ENCODE measurements at places on chromosomes 5 and 9.

DNA sequence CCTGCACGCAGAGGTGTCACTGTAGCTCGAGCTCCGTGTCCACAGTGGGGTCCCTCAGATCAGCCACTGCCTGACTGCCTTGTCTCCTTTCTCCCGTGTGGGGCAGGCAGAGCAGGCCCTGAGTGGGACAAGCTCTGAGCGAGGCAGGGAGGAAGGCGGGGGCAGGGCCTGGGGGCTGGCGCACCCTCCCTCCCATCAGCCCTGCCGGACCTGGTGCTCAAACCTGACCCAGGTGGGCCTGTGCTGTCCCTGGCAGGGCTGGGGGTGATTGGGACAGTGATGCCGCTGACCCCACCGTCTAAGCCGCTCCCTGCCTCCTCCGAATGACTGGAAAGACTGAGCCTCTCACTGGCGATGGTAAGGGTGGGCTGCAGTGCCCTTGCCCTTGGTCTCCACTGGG, 60.9 kb downstream of the KCNT1 start:
- DNase-seq: no peak

- peak; percentile 16 for DNase-seq
Measured at GRCh38 chr9:128643519-128644300, 12.9 kb downstream of the DYNC2I2 start.

DNA sequence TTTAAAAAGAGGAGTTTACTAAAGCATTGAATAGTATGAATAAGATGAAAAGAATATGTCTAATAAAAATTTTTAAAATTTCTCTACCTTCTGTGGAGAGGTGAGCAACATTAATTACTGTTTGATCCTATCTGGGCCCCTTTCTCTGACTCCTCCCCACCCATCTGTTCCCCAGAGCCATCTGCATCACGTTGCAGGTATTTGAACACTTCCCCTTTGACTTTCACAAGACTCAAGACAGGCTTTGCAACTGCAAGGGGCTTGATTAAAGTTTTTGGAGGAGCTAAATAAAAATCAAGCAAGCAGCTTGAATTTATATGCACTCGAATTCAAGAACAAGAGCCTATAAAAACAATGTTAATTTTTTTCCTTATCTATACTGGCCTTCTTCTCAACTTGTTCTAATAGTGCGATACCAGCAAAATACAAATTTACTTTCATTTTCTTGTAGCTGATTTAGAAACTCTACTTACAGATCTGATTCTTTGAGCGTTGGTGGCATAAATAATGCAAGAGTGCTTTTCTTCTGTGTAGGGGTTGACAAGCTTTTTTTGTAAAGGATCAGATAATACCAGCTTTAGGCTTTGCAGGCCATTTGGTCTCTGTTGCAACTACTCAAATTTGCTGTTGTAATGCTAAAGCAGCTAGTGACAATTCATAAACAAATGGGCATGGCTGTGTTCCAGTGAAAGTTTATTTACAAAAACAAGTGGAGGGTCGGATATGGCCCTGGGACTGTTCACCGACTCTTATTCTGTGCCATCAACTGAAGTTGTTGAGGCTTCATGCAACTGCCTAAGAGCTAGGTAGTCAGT, 21.2 kb downstream of the TXNDC8 start:
- no peak for DNase-seq

DNA sequence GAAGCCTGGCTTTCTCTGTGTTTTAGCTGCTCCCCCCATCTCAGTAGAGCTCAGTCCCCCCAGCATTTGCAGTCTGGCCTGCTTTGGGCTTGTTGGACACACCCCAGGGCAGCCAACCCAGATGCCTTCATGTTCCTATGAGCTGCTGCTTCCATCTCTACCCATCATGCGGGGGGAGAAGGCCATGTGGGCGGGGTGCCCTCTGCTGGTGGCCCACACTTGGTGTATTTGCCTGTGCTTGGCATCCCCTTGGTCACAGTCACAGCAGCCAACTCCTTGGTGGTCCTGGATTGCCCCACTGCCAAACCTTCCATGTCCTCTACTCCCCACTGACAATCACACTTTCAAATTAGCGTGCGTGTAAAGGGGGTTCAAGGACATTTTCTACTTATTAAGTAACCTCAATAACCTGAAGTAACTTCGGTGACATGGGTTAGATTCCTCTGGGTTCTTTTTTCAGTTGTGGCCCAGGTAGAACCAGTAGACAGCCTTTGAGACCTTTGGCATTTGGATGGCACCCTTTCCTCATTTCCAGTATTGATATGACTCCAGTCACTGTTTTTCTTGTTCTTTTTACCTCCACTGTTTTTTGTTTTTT, 42.8 kb downstream of the SNX30 start:
- DNase-seq: peak; percentile 78

DNA sequence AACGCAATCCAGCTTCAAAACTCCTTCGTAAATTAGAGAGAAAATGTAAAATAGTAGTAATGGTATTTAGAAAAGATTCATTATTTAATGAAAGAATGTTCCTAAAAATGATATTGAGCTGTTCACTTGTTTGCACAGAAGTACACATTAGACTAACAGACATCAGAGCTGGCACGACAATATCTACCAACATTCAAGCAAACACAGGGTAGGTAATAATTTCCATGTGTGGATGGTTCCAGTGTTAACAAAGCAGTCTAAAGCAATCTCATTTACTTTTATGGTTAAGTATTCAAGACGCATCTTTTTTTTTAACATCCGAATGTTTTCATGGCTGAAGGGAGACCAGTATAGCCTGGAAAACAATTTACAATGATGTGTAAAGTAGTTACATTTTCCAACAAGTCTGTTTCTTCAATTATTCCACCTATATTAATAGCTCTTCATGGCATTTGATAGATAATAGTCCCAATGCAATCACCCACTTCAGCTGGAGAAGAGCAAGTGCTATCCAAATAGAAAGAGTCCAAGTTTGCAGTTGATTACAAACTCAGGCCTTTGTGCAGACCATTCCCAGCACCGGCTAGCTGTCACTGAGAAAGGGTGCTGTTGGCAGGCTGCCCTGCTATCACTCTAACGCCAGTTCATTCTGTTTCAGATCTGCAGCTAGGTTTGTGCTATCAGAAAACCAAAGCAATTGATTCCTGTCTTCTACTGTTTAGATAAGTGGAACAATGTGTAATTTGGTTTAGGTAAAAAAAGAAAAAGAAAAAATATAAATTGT, 458.8 kb downstream of the DTWD2 start:
- no peak for DNase-seq

- DNase-seq: peak; percentile 18
Measured at GRCh38 chr5:68368311-68369022, 152.9 kb downstream of the PIK3R1 start.

DNA sequence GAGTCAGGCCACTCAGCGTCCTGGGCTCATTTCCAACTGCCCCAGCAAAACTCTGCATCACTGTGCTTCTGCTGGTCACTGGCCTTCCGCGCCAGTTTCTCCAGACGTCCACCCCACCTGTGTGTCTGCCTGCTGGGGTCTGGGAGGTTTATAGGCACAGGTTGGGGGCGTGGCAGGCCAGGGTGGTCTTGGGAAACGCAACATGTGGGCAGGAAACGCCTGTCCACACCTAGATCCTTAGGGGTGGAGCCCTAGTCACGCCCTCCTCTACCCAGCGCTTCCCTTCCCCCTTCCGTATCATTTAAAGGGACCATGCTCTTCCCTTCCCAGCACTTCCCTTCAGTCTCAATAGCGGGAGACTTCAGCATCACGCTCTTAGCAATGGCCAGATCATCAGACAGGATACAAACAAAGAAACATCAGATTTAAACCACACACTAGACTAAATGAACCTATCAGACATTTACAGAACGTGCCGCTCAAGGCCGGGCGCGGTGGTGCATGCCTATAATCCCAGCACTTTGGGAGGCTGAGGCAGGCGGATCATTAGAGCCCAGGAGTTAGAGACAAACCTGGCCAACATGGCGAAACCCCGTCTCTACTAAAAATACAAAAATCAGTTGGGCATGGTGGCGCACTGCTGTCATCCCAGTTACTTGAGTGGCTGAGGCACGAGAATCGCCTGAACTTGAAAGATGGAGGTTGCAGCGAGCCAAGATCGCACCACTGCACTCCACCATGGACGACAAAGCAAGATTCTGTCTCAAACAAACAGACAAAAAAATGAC, 11.8 kb upstream of the BTNL9 start:
- DNase-seq: no peak

DNA sequence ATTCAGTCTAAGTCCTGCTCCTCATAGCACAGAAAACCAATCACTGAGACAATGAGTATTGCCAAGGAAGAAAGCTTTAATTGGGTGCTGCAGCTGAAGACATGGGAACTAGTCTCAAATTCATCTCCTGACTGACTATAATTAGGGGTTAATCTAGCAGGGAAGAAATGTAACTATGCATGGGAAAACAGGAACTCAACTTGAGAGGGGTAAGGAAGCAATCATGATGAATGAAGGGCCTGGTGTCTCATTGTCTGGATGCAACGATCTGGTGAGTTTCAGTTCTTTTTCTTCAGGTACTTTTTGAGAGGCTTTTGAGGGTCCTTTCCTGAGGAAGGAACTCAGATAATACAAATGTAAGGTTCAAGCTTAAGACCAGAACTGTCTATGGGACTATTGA, 24.0 kb upstream of the OCLN start:
- DNase-seq: no peak

DNA sequence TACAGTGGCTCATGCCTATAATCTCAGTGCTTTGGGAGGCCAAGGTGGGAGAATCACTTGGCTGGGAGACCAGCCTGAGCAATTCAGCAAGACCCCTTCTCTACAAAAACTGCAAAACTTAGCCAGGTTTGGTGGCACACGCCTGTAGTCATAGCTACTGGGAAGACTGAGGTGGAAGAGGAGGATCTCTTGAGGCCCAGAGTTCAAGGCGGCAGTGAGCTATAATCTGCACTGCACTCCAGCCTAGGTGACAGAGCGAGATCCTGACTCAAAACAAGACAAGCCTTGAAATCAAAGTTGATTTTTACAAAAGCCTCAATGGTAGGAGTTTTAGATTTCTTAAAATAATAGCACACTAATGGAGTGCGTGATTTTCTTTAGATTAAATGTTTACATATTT, 14.6 kb downstream of the UBE2D2 start:
- no peak for DNase-seq
